Brain pericyte (primary cell): ENCODE measurements at places on chromosomes 1 and 21.

DNA sequence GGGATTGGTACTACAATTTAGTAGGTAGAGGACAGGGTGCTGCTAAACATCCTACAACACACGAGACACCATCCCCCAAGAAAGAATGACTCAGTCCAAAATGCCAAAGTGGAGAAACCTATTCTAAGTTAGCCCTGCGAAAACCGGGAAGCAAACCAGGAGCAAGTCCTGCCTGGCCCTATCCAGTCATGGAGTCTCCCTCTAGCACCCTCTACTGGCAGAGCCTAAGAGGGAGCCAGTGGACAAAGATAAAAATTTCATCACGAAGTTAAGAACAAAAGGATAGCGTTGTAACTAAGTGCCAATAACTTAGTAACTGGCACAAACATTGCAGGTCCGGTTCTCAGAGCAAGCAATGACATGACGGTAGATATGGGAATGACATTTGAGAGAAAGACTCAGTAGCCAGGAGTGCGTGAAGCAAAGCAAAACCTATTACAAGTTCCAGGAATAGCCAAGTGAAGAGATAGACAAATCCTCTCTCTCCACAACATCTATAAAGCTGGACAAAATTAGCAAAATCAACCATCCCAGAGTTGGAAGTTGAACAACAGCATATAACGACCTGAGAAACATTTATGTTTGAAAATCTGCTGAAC lies 383.5 kb downstream of the OMA1 start:
- no peak for DNase-seq

- DNase-seq = no peak
Observed at GRCh38 chr1:77513839-77514763, 168.4 kb downstream of the ZZZ3 start.

- DNase-seq = no peak
Observed at GRCh38 chr1:152993186-152993585, 8.4 kb upstream of the SPRR3 start.

DNA sequence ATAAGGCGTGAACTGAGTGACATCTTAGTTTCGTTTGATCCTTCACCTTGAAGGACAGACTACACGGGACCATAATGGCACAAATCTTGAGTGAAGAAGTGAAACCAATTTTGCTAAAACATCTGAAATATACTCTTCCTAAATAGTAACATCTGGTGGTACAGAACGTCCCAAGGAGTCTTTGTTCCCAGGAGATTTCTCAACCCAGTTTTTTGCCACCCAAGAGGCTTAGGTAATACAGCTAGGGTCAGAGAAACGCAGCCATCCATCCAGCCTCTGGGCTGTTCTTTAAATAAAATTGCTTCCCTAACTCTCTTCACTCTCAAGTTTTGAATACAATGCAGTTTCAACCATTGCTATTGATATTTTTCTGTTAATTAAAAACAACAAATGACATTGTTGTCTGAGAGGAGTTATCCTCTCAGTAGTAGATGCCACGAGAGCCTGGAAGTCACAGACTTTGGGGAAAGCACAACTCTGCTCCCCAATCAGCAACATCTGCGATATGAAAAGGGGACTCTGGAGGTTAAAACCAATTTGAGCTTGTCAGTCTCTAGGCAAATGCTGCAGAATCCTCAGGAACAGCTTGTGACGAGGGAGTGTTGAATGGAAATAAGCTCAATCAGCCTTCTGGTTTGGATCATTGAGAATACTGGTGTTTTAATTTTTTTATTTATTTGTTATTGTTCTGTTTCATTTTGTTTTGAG lies 394.3 kb upstream of the ADGRL2 start:
- DNase-seq = no peak

DNA sequence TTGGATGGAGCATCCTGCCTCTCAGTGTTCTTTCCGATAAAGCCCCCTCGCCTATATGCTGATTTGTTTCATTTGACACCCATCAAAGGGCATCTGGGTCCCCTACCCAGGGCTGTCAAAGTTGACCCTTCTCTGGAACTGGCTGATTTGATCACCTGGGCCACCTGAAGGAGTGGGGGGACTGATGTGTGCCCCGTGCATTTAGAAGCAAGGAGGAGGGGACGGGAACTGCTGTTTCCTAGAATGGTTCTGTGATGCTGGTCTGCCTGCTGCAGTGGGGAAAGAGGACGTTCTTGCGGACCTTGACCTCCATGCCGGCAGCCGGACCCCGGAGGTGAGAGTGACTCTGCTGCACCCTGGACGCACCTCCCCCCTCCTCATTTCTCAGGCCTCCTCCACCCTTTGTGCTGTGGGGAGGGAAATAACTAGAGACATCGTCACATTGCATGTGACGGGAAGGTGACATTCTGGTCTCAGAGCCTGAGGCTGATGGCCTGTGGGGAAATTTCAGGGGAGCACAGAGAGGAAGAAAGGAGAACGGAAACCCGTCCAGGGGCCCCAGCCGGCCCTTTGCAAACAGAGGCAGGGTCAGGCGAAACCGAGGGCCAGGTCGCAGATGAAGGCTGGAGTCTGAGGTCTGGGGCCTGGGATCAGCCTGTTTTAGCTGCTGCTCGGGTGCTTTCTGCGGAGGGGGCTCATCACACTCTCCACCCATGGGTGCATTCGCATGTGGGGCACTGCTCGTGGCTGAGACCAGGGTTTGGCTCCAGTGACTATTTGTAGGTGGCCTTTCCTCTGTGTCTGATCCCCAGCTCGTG lies 25.7 kb downstream of the CRYAA start:
- no peak for DNase-seq

DNA sequence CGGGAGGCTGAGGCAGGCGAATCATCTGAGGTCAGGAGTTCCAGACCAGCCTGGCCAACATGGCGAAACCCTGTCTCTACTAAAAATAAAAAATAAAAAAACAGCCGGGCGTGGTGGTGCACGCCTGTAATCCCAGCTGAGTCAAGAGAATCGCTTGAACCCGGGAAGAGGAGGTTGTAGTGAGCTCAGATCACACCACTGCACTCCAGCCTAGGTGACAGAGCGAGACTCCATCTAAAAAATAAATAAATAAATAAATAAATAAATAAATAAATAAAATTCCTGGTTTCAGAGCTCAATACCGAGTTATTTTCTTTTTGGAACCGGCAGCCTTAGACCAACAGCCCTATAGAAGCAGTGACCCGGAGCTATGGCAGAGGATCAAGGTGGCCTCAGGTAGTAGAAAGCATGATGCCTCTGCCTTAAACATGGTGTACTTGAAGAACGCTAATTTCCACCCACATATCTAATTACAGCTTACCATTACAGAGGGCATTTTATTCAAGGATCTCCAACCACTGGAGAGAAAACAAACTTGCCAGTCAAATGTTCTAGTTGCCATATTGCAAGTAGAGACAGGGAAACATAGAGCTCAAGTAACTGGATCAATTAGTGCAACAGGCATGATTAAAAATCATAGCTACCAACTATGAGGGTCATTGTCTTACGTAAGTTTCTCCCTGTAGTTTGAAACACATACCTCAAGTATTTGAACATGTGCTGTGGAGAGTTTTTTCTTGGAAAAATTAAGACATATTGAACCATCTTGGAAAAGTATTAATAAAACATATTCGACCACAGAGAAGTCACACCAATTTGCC lies 2.0 kb upstream of the ENAH start:
- DNase-seq = no peak

DNA sequence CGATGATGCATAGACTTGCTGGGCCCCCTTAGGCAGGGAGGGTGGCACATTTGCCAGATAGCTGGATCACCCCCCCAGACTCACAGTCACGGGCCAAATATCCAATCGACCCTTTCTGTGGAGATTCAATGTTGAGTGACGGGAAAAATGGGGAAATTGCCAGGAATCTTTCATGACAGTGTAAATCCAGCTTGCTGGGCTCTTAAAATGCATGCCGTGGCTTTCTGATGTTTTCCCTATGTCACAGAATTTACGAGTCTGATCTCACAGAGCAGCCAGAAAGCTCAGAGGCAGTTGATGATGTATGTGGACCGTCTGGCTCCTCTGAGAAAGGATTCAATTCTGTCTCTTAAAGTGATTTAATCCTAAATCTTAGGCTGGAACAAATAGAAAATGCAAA lies 150.1 kb upstream of the ZNF644 start:
- no peak for DNase-seq

DNA sequence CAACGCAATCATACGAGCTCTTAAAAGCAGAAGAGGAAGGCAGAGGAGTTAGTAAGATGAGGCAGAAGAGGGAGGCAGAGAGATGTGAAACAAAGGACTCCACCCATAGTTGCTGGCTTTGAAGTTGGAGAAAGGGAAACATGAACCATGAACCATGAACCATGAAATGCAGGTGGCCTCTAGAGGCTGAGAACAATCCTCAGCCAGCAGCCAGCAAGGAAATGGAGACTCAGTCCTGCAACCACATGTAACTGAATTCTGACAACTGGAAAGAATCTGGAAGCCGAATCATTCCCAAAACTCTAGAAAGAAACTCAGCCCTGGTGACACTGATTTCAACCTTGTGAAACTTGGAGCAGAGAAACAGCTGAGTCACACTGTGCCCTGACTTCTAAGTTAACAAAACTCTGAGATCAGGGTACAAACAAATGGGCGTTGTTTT lies 10.1 kb downstream of the DIPK1A start:
- DNase-seq = no peak

DNA sequence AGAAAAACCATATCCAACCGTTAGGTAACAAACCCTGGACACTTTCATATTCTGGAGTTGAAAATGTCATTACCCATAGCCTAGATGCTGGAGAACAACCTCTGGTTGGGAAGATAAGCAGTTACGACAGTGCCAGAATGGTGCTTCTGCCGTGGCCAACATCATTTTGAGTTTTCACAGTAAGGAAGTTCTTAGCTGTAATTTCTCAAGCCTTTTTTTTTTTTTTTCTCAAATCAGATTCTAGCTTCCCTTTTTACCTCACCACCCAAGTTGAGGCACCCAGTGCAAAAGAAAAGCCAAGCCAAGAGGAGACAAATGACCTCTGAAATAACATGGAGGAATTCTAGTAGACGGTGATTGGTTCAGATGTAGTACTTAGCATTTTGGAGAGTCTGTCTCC lies 21.8 kb downstream of the PPT1 start:
- DNase-seq = no peak
